ENCODE measurements at places on chromosomes 12 and 14.
A peak's percentile ranks its signal among the peaks of the same experiment; 100 is the strongest.

GRCh38 chr12:127987199-127987901, 279.6 kb upstream of the TMEM132C start:
- DNase-seq: no peak

- peak; percentile 35 for DNase-seq
Observed at GRCh38 chr12:14396071-14396470, 30.6 kb downstream of the ATF7IP start.

GRCh38 chr12:4307593-4308333, 13.2 kb upstream of the TIGAR start:
- DNase-seq: peak; percentile 50

- no peak for DNase-seq
Observed at GRCh38 chr12:130413909-130414308, 76.2 kb downstream of the PIWIL1 start.

GRCh38 chr14:75636100-75636692, 24.5 kb downstream of the ERG28 start:
- no peak for DNase-seq

DNA sequence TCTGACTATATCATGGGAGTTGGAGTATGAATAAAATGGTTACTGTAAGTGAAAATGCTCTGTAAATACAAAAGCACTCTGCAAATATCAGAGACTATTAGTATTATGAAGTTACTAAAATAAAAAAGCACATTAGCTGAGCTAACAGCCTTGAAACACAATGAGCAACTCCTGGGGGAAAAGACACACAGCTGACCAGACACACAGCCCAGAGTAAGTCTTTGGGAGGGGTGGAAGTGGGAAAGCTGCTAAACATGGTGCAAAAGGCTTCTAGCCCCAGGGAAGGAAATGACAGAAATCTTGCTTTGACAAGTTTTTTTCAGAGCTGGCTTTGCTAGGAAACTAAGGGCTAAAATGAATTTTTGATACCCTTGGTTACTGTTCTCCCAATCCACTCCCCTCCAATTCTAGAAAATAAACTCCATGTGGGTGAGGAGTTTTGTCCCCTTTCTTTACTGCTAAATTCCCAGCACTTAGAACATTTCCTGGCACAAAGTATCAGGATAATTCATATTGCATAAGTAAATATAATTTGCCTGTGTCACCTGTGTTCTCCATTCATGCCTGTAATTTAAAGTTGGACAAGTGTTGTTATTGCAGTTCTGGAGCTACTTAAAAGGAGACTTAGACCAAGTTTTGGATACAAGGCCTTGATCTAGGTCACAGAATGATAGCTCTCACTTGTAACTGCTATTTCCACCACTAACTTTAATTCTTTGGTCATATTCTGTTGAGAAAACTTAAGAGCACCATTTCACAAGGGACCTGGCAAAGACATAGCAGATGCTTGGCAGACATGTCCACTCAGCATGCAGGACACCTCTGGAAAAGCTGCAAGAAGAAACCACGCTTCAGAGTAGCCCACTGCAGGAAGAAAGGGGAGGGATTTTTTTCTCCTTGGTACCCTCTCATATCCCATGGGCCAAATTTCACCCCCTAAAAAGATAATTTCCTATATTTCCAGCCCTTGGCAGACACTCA, 19.0 kb upstream of the RAB3IP start:
- DNase-seq: no peak

- no peak for DNase-seq
Observed at GRCh38 chr12:24198936-24199671, 249.6 kb upstream of the SOX5 start.

DNA sequence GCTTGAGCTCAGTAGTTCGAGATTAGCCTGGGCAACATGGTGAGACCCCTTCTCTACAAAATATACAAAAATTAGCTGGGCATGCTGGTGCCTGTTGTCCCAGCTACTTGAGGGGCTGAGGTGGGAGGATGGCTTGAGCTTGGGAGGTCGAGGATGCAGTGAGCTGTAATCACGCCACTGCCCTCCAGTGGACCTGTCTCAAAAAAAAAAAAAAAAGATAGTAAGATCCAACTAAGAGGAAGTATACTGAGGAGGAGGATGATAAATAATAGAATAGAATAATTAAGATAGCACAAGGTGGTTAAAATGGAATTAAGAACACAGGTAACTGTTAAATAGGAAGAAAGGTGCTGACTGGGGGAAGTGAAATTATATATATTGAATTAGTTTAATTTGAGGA, 37.0 kb upstream of the BAZ1A start:
- no peak for DNase-seq

DNA sequence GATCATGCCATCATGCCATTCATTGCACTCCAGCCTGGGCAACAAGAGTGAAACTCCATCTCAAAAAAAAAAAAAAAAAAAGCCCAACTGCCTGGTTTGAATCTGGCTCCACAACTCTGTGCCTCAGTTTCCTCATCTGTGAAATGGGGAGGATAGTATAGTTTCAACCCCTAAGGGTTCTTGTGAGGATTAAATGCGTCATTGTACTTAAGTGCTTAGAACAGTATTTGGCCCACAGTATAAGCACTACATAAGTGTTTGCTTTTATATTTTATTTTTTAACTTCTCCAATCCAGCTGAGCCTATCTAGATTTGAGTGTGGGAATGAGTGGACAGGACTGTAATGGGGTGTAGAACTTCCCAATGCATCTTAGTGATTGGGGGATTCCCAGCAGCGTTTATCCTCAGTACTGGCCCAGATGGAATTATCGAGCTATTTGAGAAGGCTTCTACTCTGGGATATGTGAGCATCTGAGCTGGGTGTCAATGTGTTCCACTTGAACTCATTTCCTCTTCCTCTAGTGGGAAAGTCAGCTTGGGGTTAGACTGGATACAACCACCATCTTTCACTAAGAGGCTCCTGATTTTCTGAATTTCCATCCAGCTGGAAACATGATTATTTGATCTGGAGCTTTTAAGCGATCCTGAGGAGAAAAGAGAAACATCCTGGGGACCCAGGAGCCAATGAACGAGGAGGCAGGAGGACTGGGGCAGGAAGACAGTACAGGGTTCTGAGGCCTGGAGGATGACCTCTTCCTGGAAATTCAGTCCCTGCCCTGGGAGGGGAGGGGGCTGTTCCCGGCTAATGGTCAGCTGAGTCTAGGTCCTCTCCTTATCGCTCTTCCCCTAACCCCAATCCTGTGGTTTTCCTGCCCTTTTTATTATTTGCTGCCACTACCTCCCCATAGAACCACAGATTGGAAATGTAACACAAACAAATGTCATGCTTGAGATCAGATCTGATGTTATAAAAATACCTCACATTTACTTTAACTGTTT, 9.3 kb upstream of the ESPL1 start:
- no peak for DNase-seq

GRCh38 chr12:124595444-124595843, 28.0 kb upstream of the NCOR2 start:
- DNase-seq: no peak

- DNase-seq: no peak
Observed at GRCh38 chr12:76383988-76384387, 35.8 kb upstream of the BBS10 start.

GRCh38 chr12:2359725-2360629, 307.2 kb downstream of the CACNA1C start:
- no peak for DNase-seq

DNA sequence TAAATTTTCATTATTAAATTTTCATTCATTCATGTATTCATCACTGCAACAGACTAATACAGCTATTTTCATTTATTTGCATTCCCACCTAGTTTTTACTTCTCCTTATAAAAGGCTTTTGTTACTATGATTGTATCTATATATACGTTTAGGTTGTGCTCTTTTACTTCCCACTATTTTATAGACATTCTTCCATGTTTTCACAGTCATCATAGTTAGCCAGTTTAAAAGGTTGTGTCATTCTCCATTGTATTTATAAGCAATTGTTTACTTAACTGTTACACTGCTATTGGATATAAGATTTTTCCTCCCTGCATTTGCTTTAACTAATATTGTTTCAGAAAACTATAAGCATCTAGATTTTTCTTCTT, 12.0 kb downstream of the ABHD12B start:
- no peak for DNase-seq

- DNase-seq: no peak
Observed at GRCh38 chr12:121989276-121990113, 32.2 kb upstream of the BCL7A start.

DNA sequence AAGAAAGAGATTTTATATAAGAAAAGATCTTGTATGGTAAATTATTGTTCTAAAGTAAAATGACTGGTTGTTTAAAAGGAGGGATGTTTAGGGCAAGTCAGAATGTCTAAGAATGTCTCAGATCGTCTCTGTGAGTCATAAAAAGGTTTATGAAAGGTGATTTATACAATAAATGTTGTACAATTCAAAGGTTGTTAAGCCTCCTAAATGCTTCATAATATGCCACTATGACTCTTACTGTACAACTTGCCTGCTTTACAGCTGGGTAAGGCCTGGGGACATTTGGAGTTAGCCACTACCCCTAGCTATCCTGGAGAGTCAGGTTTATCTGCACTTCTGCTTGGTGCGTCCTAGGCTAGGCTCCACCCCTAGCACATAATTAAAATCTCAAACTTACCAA, 927.4 kb downstream of the FSCB start:
- DNase-seq: no peak

GRCh38 chr12:76219806-76220205, 128.4 kb downstream of the BBS10 start:
- DNase-seq: no peak

GRCh38 chr12:116532428-116532827, 26.8 kb upstream of the MAP1LC3B2 start:
- DNase-seq: no peak

- DNase-seq: peak; percentile 6
Observed at GRCh38 chr14:68631394-68632053, 161.3 kb downstream of the ZFP36L1 start.

- DNase-seq: no peak
Observed at GRCh38 chr12:70960484-70960883, 39.9 kb upstream of the PTPRR start.

DNA sequence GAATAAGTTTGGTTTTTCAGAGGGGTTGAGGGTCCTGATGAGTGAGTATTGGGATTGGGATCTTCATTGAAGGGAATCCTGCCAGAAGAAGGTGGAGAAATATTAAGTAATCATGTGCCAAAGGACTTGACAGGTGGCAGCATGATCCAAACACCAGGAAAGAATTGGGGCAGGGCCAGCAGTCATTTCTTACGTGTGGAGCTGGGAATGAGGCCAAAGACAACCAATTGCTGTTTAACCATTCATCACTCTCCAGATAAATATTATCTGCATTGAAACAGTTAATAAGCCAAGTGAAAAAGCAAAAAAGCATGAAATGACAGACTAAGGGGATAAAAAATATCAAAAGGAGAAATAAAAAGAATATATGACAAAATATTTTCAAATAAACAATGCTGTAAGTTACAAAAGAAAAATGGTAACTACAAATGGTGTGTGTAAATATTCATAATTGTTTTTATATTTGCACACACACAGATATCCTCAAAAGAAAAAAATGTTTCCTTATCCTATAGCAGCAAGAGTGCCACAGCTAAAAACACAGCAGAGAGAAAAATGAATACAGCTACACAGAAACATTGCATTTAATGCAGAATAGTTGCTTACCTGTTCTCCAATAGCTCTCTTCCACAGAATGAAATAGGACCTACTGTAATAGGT, 26.2 kb downstream of the C2CD5 start:
- DNase-seq: no peak

DNA sequence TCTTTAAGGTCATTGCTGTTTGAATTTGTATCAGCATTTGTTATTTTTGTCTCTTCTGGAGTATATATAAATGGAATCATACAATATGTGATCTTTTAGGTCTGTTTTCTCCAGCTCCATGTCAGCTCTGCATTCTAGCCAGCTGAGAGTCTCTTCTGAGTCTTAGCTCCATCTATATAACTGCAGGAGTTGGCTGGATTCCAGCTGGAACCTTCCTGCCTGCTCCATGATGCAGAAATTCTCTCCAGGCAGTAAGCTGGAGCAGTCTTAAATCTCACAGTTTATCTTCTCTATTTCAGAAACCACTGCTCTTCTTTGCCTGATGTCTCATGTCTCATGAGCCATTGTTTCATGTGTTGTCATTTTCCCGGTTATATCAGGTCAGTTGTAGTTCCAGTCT, 827.6 kb downstream of the NRXN3 start:
- DNase-seq: no peak

GRCh38 chr12:52551216-52551865, 1.6 kb downstream of the KRT71 start:
- DNase-seq: no peak

DNA sequence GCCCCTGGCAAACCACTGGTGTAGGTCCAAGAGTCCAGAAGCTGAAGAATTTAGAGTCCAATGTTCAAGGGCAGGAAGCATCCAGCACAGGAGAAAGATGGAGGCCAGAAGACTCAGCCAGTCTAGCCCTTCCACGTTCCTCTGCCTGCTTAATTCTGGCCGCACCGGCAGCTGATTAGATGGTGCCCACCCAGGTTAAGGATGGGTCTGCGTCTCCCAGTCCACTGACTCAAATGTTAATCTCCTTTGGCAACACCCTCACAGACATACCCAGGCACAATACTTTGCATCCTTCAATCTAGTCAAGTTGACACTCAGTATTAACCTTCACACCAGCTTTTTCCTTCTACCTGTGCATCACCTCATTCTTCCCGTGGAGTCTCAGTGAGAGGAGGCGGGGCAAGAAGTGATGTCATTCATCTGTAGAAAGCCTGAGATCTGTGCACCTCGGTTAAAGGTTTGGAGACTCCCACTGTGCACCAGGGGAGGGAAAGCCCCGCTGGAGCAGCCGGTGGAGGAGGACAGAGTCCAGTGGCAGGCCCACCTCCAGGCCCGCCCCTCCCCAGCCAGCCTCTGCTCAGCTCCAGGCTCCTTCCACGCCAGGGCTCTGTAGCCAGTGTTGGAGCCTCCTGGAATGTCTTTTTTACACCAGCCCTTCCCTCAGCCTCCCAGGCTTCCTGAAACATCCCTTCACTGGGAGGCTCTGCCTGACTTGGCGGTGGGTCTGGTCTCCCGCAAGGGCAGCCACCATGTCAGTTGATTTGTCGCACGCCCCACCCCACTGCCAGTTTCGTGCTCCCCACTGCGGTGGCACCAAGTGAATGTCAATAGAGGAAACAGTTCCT, 80.1 kb upstream of the DYNC1H1 start:
- no peak for DNase-seq

DNA sequence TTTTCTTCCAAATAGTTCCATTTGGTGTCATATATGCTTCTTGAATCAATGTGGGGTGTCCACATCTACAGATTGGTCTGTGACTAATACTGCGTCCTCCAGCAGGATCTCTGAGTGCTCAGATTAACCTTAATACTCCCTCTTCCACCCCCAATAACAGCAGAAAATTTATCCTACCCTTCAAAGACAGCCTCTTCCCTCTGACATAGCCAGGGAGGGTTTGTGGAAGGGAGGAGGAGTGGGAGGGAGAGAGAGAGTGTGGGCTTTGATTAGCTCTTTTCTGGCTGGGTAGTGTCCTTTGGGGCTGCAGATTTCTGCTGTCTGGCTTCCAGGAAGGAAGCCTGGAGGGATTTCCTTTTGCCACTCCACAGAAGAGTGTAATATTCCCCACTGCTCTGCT, 220.7 kb downstream of the TTC6 start:
- DNase-seq: no peak

- DNase-seq: no peak
Observed at GRCh38 chr14:84929086-84929485, 600.9 kb upstream of the FLRT2 start.

GRCh38 chr14:24377657-24378056, 9.7 kb downstream of the NFATC4 start:
- DNase-seq: no peak

GRCh38 chr14:91306547-91306946, 62.0 kb upstream of the GPR68 start:
- DNase-seq: no peak

Data from GM10248 (cell line).